ENCODE measurements at places on chromosomes 1 and 21.

DNA sequence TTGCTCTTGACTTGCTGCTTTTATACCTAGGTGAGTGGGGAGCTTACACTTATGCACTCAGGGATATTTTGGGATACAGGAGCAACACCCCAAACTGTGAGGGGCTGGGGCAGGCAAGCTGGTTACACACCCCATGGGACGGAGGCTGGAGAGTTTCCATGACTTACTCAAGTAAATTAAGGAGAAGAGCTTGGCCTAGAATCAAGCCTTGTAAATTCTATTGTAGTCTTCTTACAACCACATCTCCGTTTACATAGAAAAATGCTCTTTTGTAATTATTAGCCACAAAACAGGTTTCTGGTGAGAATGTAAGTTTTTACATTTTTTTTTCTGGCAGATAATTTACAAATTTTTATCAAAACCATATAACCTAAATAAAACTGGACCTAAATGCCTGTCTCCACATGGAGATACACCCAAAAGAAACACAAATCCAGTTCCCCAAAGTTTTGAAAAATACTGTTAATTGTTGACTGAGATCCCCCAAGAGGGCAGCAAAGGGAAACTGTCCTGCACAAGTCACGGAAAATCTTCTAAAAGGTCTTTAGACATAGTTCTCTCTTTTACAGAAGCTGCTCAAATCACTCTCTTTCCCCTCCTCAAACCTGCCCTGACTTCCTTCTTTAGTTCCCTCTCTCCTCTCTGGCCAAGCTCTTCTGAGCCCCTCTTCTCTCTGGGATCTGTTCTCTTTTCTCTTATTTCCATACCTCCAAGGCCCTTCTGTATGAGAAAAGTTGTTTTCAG lies 134.0 kb downstream of the HIVEP3 start:
- DNase-seq: no peak

GRCh38 chr1:68107771-68108170 lies 57.3 kb upstream of the DIRAS3 start:
- DNase-seq: no peak

DNA sequence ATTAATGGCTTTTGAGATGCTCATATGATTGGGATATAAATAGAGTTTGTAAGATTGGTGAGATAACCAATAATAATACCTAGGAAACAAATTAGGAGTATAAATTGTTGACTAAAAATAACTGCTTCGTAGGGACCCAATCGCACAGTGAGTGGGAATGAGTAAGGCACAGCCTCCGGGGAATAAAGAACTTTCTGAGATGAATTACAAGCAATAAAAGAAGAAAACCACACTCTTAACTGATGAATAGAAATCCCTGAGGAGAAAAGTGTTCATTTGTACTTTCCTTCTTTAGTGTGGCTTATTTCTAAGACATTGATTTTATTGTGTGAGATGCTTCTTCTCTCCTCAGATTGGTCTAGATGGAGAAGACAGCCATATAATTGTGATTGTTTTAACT lies 443.4 kb upstream of the PRMT6 start:
- no peak for DNase-seq

GRCh38 chr1:10179406-10180091 lies 30.8 kb upstream of the KIF1B start:
- DNase-seq: no peak

DNA sequence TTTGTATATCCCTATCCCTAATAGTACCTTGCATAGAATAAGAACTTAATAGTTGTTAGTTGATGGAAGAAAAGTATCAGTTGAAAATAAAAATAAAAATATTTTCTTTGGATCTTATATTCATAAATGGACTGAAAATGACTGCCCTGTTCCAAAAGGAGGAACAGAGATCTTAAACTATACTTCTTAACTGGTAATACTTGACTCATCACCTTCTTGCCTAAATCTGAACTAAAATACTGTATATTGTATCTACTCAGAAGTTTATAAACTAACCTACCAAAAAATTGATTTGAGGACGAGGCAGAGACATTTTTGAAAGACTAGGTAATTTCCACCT lies 178.8 kb downstream of the SYT2 start:
- DNase-seq: no peak

GRCh38 chr1:33735624-33736023 lies 128.3 kb upstream of the HMGB4 start:
- no peak for DNase-seq

DNA sequence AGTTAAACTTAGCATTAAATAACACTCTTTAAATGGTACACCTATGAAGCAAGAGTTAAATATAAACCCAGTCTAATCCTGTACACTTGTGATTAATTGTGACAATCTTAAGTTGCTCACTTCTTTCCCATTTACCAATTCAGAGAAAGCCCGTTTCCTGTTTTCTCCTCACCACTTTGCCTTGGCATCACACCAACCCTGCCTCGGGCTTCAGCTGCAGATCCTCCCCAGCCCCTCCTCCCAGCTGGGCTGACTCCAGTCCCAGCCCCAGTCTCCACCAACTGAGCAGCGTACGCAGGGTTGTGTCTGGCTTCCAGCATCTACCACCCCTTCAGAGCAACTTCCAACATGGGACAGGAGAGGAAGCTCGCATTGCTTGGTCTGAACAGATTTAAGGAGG lies 4.1 kb downstream of the PYCR2 start:
- no peak for DNase-seq

DNA sequence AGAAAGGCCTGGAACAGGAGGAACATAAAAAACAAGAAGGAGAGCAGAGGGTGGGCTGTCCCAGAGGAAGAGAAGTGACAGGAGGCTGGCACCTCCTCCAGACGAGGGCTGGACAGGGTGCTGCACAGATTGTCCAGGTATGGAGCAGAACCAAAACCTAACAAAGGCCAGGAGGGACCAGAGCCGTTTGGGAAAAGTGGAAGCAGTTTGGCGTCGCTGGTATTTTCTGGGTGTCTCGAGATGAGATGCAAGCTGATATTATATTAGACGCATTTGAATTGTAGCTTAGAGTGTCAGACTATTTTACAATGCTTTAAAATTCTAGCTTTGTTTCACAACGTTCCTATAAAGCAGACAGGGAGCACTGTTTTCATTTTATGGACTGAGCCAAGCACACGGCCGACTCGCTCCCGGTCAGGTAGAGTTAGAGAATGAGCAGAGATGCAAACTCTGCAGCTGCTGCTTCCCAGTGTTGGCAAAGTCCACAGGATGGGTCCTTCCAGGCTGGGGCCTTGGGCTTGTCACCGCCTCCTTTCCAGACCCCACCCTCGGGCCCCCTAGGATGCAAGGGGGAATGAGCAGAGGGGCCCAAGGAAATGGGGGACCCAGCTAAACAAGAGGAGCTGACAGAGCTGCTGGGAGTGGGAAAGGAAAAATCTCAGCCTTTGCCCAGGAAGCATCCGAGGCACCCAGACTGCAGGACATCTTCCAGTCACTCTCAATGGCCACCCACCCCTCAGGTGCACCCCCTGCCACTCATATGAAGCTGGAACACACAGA lies 60.8 kb upstream of the TMPRSS2 start:
- DNase-seq: no peak

DNA sequence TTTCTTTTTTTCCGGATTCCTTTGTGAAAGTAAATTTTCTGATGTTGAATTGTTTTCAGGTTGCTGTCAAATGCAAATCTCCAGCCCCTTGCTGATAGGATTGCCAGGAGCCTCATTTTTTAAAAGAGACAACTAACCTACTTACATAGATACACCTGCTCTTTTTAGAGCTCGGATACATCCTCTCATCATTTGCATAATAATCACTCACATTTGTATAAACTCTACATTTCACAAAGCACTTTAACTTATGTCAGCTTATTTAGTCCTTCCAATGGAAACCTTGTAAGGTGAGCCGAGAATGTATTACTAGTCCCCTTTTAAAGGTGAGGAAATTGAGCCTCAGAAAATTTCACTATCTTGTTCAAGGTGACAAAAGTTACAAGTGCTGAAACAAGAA lies 84.8 kb downstream of the KCTD3 start:
- no peak for DNase-seq

- peak; percentile 87 for DNase-seq
Measured at GRCh38 chr1:10960411-10961299, 51.8 kb upstream of the TARDBP start.

- DNase-seq: no peak
Measured at GRCh38 chr1:163439471-163439870, 117.7 kb downstream of the NUF2 start.

DNA sequence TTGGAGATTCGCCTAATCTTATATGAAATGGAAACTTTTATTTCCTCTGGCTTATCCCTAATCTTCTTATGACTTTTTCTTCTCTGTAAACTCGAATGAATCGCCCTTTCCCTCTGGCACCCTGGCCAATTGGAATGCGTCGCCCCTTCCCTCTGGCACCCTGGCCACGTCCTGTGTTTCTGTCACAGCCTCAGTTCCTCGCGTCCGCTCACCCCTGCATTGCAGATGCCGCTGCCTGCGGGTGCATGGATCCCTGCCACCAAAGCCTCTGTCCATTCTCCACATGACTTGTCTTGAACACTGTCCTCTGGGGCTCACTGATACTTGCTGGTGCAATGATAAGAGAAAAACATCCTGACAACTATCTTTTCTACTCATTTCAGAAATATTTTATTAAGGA lies 104.6 kb downstream of the ADARB1 start:
- DNase-seq: no peak

DNA sequence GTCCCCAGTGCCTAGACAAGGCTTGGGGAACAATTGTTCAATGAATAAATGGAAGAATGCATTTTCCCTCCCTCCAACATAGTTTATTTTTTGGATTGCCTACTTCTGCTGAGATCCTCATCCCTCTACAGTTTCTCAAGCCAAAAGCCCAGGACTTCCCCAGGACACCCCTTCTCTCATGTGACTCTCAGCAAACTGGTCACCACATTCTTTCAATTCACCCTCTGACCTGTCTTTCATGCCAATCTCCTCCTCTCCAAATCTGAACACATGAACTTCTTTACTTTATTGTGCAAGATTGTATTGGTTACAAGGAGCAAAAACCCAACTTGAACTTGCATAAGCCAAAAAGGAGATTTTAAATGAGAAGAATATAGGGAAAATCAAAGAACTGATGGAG lies 103.2 kb upstream of the JUN start:
- no peak for DNase-seq

- DNase-seq: no peak
Measured at GRCh38 chr1:103459346-103459745, 66.2 kb upstream of the RNPC3 start.

DNA sequence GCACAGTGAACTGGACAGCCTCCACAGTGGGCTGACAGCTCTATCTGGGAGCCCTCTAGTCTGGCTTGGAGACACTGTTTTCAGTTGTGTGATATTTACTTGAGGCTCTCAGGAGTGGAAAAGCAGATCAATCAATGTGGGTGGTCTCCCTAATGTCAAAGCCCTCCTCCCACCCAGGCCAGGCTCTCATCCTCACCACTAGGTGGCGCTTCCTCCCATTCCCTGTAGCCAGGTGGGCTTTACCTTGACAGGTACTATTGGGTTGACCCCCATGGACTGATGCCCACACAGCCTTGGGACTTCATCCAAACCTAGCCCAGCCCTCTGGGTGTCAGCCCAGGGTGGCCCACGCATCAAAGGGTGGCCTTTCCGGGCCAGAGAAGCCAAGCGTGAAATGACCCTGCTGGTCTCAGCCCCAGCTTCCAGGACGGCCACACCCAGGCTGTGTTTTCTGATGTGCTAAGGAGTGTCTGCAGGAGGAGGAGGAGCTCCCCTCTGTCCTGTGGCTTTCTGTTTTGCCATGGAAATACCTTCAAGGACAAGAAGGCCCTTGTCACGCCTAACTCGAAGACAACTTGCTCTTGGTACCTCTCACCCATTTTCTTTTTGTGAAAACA lies 54.0 kb downstream of the CLIC6 start:
- peak; percentile 27 for DNase-seq

DNA sequence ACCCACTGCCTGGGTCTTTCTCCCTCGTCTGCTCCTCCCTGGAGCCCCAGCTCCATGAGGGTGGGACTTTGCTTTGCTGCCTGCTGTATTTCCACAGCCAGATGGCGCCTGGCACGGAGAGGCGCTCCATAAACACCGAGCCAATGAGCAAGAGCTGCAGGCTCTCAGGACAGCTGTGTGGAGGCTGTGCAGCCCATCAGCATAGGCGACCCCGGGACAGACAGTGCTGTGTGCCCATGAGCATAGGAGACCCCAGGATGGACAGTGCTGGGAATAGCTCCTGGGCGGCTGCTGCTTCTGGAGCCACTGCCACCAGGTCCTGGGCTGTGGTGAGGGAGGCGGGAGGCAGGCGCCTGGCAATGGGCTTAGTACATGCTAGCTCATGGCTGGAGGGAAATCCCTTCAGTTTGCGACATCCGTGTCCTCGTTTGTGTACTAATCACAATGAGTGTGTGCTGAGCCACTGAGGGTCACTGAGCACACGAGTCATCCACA lies 29.2 kb downstream of the CEP104 start:
- no peak for DNase-seq

GRCh38 chr1:173431304-173432045 lies 45.7 kb upstream of the PRDX6 start:
- DNase-seq: peak; percentile 98

GRCh38 chr1:193533853-193534252 lies 347.4 kb upstream of the B3GALT2 start:
- no peak for DNase-seq

GRCh38 chr1:152052606-152053005 lies 15.8 kb upstream of the S100A11 start:
- DNase-seq: peak; percentile 89

DNA sequence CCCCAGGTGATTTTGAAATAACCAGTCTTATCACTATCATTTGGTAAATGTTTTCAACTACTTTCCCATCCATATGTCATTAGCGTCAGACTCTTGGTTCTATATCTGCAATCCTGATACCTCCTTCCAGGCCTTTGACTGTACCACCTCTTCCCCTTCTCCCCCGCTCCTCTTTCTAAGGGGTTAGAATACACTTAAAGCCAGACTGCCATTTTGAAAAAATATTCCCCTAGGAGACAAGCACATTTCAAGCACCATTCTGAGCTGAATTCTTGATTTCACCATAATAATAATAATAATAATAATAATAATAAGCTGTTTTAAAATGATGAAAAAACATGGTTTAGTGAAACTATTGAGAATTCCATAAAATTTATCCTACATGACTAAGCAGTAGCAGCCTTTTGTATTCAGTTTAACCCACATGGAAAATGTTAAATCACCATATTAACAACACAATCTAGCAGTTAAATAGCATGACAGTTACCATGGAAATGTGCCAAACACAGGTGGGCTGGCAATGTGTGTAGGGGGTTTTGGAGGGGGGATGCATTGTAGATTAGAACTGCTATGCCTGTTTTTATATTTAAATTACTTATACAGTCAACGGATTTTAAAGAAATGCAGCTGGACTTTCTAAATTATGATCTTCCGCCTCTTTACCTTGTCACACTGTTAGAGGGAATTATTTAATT lies 480.2 kb upstream of the DEPDC1 start:
- DNase-seq: no peak

GRCh38 chr1:234750922-234751627 lies 141.1 kb upstream of the IRF2BP2 start:
- no peak for DNase-seq

DNA sequence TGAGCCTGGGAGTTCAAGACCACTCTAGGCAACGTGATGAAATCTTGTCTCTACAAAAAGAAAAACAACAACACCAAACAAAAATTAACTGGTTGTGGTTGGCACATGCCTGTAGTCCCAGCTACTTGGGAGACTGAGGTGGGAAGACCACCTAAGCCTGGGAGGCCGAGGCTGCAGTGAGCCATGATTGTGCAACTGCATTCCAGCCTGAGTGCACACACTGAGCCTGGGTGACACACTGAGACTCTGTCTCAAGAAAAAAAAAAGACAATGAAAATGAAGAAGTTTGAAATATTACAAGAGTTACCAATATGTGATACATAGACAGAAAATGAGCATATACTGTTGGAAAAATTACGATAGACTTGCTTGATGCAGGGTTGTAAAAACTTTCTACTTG lies 31.9 kb downstream of the PDC start:
- no peak for DNase-seq
